Progenitor cell of endocrine pancreas (in vitro differentiated cells): ENCODE measurements at places on chromosomes 11 and 22.

GRCh38 chr22:45758603-45759002, 87.0 kb downstream of the ATXN10 start:
- DNase-seq = no peak

DNA sequence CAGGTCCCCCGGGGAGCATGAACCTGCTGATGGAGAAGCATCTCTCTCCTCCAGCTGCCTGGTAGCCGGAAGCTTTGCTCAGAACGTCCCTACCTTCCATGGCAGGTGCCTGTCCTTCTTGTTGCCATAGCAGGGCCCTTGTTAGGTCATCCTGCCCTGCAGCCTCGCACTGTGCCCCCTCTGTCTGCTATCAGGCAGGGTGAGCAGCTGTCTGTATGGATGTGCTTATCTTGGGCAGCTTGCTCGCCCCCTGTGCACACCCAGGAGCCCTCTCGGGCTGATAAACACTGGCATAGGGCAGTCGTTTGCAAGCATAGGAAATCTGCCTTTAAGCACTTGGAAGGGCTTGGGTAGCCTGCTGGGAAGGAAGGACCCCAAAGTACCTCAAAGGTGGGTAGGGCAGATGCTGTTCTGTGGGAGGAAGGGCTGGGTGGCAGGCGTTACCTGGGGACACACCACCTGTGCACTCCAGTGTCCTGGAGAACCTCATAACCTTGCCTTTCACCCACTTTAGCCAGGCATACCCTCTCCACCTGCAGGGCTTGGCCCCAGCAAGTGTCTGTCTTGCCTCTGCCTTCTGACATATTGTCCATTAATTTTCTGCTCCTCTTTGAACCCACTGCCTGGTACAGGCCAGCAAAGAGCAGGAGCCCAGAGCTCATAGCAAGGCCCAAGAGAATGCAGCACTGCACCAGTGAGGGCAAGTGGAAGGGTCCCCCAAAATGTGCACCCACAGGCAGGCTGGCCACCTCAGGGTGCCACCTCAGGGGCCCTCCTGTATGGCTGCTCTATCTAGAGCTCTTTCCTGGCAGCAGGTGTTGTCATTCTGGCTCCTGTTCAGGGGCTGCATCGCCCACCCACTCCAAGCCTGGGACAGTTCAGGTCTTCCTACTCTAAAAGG, 8.0 kb upstream of the COMT start:
- no peak for DNase-seq

DNA sequence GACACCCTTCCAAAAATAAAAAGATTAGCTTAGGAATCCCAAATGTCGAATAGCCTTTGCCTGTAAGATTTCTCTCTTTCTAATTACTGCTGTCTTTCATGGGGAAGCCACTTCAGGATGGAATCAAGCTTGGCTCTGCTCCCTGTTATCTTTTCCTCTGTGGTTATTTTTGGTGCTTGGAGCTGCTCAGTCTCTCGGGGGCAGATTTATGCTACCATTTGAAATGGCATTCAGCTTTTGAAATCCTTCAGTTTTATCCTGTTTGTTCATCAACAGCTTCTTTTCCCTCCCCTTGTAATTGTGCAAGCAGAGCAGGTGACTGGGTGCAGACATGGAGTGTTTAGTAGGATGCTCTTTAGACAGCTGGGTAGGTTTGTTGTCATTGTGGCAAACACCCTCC, 111.0 kb downstream of the DBX1 start:
- no peak for DNase-seq

- DNase-seq = peak; percentile 83
These were observed 472 bp downstream of the APOA5 start for GRCh38 chr11:116791002-116791812.

GRCh38 chr11:127965939-127966668, 621.3 kb downstream of the ETS1 start:
- no peak for DNase-seq
